GM23338 (cell line): ENCODE measurements at places on chromosomes 6 and 20. TPM values are rescaled to one million over a fixed set of nuclear protein-coding genes. Genes with fewer than 3 reads are reported as not detected.

RFX6 gene
- total RNA-seq: 0.31 and 0.35 TPM in 2 replicates

KIAA1755 gene
- 0.12 and 0.28 TPM in 2 replicates for total RNA-seq

NANP gene
- 5.8 and 7.6 TPM in 2 replicates for total RNA-seq

SLC35D3 gene
- 0.59 and 1.5 TPM in 2 replicates for total RNA-seq

RCAN2 gene
- 6.3 and 9.3 TPM in 2 replicates for total RNA-seq

SCRT2 gene
- 0.31 and 0.35 TPM in 2 replicates for total RNA-seq

CST4 gene
- not detected in 2 replicates for total RNA-seq

RNF182 gene
- total RNA-seq: 8.1 and 9.8 TPM in 2 replicates

C6orf58 gene
- total RNA-seq: not detected in 2 replicates

SIRPB2 gene
- total RNA-seq: not detected in 2 replicates

LAMA4 gene
- 1.7 and 4.9 TPM in 2 replicates for total RNA-seq

TNNC2 gene
- total RNA-seq: 0.59 TPM in 1 of 2 replicates, not detected in the other

SAPCD1 gene
- 3.9 TPM in 1 of 2 replicates, not detected in the other for total RNA-seq

BTN1A1 gene
- total RNA-seq: 0.38 and 0.50 TPM in 2 replicates

IL20RA gene
- 2.4 and 3.5 TPM in 2 replicates for total RNA-seq

HLA-DQB2 gene
- total RNA-seq: not detected in 2 replicates

AVP gene
- not detected in 2 replicates for total RNA-seq

ARFGEF3 gene
- 23.1 and 24.6 TPM in 2 replicates for total RNA-seq

DNA sequence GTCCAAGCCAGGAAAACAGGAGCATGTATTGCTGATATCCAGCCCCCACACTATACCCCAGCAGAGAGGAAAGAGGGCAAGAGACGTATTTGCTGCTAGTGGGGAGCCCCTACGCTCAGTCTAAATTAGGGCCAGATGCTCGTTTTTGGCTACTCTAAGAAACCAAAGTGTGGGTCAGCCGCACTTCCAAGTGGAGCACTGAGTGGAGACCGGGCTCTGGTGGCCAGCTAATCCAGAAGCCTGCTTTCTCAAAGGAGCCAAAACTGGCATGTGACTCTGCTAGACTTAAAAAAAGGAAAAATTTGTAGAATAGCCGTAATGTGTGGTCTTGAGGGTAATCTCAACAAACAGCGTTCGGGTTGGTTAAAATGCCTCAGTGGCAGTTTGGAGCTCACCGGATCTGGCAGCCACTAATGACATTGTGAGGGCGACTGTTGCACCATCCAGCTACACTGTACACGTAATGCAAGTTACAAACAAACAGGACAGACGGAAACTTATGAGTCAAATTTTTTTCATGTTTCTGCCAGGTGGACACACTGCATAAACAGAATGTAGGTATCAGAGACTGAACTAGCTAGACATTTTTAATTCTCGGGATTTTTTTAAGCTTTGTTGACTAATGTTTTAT, 230.9 kb downstream of the FOXC1 start:
- DNase-seq: no peak

GRCh38 chr6:43891072-43891870, 121.3 kb downstream of the VEGFA start:
- DNase-seq: peak; percentile 70

- DNase-seq: no peak
These were observed 842.1 kb upstream of the ADGRB3 start for GRCh38 chr6:67792996-67793395.

- no peak for DNase-seq
These were observed 190.2 kb downstream of the COL9A1 start for GRCh38 chr6:70112716-70113115.

GRCh38 chr20:48849779-48850178, 22.0 kb upstream of the PREX1 start:
- DNase-seq: no peak

DNA sequence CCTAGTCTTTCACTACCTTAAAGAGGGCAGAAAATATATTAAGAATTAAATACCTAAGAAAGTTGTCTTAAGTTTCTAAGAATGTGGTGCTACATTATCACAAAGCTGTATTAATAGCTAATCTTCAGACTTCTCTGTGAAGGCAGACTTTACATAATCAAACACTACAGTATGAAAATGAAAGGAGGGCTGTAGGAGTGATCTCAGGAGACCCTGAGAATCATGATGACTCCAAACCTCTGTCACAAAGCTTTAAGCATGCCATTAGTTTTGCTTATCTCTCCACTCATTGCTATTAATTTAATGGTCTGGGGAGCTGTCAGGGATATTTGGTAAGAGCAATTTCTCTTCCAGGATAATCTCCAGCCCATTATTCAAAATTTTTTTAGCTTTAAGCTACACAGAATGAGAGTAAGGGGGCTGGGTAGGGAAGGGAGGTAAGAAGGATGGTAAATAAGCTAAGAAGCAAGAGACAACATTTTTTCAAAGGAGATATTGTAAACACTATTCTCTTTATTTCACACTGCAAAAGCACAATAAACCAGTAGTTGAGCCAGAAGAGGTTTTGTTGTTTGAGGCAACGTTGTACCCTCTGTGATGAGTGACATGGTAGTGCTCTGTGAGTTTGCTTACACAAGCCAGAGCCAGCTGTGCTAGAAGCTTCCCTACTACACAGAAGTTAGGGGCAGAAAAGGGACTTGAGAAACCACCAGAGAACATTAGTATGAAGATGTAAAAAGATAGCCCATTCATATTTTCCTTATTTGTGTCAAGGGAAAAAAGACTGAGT, 258.8 kb downstream of the GMDS start:
- DNase-seq: no peak

- DNase-seq: no peak
These were observed 14.9 kb downstream of the BTN1A1 start for GRCh38 chr6:26514984-26515383.

DNA sequence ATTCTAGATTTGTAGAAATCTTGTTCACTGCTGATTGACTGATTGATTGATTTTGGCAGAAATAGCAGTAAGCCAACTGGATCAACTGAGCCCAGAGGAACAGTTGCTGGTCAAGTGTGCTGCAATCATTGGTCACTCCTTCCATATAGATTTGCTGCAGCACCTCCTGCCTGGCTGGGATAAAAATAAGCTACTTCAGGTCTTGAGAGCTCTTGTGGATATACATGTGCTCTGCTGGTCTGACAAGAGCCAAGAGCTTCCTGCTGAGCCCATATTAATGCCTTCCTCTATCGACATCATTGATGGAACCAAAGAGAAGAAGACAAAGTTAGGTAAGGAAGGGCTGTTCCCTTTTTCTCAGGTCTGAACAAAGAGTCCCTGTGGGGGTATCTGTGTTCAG, 31.2 kb downstream of the TREML1 start:
- DNase-seq: no peak

GRCh38 chr6:150894935-150895552, 29.5 kb downstream of the MTHFD1L start:
- DNase-seq: no peak

GRCh38 chr6:11947575-11947974, 64.5 kb upstream of the HIVEP1 start:
- no peak for DNase-seq

DNA sequence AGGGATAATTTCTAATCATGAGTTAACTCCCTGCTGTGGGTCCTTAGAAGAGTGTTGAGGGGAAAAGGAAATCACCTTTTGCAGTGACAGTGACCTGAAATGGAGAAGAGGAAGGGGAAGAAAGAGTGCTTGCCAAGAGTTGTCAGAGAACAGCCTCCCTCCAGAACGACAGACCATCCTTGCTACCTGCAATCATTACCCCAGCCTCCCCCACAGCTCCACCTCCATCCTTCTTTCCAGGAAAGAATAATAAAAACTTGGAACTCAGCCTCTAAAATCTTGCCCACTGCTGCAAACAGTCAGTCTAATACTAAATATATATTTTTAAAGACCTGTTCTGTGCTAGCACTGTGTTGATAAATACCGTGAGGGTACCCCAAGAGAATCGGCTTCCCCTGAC, 28.7 kb upstream of the FUCA2 start:
- DNase-seq: no peak

GRCh38 chr6:165376100-165376499, 66.7 kb upstream of the C6orf118 start:
- DNase-seq: no peak

DNA sequence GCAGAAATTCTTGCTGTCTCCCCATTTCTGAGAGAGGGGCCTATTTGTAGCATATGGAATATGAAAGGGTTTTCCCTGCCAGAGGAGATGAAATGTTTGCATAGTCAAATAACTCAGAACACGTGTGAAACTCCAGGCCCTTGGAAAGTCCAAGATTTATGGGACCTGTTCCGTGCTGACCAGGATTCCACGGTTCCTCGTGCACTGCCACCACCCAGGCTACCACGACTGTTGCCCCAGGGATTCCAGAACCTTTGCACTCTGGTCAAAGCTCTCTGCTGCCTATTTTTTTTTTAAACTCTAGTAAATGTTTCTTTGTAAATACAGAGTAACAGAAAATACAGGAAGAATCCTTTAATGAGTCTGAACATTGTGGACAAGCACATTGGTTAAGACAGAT, 35.0 kb downstream of the MYLK4 start:
- no peak for DNase-seq

- DNase-seq: peak; percentile 24
These were observed 10.1 kb downstream of the TGM3 start for GRCh38 chr20:2305946-2306345.

DNA sequence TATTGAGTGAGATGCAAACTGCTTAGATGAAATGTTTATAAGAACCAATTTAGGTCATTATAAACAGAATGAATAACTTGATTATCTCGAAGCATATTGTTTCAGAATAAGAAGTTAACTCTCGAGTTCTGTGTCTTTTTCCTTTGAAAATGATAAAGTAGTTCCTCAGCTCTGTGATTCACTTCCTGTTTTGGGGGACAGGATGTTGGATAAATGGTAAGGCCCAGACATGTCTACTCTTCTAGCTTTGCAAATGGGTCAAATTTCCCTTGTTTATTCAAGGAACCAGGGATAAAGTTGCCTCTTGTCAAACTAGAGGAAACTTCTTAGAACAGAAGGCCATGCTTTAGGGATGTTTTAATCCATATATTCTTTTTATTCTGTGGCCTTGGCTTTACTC, 246.9 kb downstream of the SOX4 start:
- DNase-seq: no peak

DNA sequence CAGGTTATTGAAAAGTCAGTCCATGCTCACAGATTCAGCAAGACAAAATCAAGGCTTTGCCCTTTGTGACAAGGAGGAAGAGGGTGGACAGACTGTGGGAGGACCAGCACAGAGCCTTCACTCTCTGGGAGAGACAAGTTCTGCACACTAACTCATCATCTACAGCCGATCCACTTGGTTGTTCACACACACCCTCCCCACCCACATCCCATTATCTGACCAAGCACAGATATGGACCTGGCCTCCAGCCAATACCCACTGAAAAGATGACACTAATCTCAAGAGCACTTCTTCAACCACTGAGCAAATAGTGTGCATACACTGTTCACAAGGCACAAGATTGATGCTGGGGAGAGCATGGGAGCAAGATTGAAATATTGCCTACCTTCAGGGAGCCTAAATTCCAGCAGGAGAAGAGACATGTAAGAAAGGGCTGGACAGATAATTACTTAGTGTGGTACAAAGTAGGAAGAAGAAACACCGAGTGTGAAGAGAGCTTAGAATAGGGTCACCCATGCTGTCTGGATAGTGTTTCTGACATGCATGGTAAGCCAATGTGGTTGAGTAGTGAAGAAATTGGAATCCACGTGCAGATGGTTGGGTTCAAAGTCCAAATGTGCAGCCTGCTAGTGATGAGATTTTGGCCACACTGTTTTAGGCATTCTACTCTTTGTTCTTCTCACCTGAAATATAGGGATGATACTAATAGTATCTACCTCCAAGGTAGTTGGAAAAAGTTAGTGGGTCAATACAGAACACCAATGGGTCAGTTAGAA, 21.7 kb upstream of the IL17A start:
- DNase-seq: no peak

- DNase-seq: no peak
These were observed 10.8 kb downstream of the NCOA5 start for GRCh38 chr20:46078954-46079353.

- no peak for DNase-seq
These were observed 214.4 kb downstream of the TMEM242 start for GRCh38 chr6:157108923-157109322.

DNA sequence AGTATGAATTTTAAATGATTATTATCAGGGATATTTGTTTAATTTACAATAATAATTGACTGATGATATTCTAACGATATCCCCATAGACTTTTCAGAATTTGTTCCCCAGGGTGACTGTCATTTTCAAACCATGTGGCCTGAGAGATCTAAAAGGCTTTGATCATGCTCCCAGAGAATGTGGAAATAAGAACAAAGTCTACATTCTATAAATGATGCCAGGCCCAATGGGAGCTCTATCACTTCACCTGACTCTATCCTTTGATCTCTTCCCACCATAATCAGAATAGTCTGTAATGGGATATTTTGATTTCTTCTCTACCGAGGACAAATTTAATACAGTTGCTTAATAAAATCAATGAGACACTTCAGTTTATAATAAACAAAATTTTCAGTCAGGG, 483.4 kb upstream of the IRAK1BP1 start:
- DNase-seq: no peak

DNA sequence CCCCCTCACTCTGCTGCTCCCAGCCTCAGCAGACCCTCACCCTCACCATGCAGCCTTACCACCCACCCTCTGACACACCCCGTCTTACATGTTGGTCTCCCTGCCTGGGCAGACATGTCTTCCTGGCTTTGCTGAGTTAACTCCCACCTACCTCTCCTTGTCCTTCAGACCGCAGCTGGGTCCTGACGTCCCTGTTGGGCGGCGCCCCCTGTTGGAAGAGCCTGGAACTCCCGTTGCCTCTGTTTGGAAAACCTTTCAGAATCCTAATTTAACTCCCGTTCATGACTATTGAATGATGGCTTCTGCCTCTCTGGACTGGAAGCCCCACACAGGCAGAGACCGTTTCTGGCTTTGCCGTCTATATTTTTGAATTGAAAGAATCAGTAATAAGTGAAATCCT, 245.1 kb downstream of the MYLK4 start:
- peak; percentile 81 for DNase-seq

DNA sequence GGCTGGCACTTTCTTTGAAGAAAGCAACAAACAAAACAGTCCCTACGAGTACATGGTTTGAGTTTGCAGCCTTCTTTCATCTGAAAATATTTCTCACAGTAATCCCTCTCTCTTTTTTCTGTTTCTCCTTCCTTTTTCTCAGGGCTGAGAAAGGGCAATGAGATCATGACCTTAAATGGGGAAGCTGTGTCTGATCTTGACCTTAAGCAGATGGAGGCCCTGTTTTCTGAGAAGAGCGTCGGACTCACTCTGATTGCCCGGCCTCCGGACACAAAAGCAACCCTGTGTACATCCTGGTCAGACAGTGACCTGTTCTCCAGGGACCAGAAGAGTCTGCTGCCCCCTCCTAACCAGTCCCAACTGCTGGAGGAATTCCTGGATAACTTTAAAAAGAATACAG, 80.7 kb upstream of the CLDN20 start:
- no peak for DNase-seq

- peak; percentile 35 for DNase-seq
These were observed 8.3 kb downstream of the NT5E start for GRCh38 chr6:85458184-85458583.

DNA sequence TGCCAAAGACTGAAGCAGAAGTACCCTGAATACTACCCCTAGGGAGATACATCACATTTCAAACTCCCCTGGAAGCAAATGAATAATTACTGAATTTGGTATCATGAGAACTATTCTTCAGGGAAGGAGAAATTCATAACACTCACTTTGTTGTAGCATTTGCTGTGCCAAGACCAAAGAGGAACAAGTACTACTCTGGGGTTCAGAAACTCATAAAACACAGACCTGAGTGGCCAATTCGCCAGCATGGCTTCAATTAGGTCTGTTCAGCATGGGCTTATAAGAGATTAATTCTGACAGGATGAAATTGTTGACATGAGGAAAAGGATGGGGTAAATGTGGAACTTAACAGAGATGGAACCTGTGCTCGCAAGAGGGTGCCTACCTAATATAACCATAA, 6.5 kb downstream of the ELOVL5 start:
- no peak for DNase-seq
